CD4-positive, alpha-beta T cell treated with Interleukin-21 for 1 hour (primary cell): ENCODE measurements at places on chromosomes 1 and 21.

GRCh38 chr21:36579898-36580297 is 100.0 kb upstream of the CLDN14 start:
- DNase-seq: no peak

GRCh38 chr1:942411-942821 is 16.6 kb downstream of the NOC2L start:
- DNase-seq: no peak

- no peak for DNase-seq
These were observed 100.4 kb upstream of the USH2A start for GRCh38 chr1:216523449-216524190.

- no peak for DNase-seq
These were observed 223.1 kb downstream of the SLC45A1 start for GRCh38 chr1:8540971-8541370.

DNA sequence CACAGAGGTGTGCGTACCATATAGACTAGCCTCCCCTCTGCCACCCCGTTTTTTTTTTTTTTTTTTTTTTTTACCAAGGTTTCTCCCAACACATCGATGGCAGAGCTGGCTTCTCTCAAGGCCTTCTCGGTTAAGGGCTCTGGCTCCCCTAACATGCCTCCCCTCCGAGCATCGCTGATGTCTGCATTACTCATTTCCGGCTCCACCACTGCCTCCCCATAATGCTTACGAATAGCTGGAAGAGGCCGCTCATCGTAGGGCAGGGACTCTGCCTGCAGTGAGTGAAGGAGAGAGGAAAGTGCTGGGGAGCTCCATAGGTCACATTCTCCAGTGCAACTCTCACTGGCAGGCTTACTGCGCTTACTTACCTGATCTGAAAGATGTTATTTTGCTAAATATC is 20.6 kb downstream of the CEP104 start:
- DNase-seq: no peak

DNA sequence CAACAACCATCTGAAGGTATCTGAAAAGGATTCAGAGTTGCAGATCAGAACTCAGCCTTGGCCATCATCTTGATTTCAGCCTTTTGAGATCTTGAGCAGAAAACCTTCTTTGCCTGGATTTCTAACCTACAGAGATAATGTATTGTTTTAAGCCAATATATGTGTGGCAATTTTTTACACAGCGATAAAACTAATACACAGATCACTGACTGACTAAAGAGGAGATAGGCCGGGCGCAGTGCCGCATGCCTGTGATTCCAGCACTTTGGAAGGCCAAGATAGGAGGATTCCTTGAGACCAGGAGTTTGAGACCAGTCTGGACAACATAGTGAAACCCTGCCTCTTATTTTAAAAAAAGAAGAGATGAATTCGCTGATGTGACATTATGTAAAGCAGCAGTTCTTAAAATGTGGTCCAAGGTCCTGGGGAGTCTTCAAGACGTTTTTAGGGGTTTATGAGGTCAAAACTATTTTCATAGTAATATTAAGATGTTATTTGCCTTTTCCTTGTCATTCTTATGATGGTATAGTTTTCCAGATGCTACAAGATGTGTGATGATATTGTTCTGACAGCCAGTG is 50.1 kb upstream of the CNN3 start:
- no peak for DNase-seq

DNA sequence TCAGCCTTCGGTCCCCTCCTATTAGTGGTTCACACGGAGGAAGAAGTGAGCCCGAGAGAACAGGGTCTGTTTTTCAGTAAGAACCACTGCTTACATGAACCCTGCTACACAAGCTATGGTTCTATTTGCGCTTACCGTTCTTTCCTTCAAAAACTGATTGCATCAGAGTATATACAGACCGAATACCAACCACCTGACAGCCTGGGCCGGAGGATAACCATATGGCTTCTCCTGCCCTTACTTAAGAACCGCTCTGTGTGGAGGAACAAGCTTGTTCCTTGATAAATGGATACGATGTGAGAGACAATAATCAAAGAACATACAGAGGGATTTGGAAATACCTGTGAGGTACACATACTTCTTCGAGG is 1.1 kb upstream of the KCNT2 start:
- DNase-seq: no peak

DNA sequence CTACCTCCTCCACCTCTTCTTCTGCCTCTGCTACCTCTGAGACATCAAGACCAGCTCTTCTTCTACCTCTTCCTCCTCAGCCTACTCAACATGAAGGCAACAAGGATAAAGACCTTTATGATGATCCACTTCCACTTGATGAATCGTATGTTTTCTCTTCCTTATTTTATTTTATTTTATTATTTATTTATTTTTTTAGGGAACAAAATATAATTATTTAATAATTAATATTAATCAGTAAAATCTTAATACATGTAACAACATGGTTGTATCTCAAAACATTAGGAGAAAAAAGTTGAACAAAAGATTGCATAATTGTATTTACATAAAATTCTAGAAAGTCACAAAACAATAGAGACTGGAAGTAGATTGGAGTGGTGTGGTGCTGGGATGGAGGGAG is 13.1 kb upstream of the HRNR start:
- no peak for DNase-seq
